GM20000 (cell line): ENCODE measurements at places on chromosomes 16 and 17.

GRCh38 chr17:75829747-75830146 lies 14.5 kb downstream of the UNC13D start:
- DNase-seq, result no peak

GRCh38 chr17:14793237-14793636 lies 471.9 kb downstream of the PMP22 start:
- DNase-seq, result no peak

- DNase-seq, result peak; percentile 88
Measured at GRCh38 chr16:53435066-53435688, 906 bp downstream of the RBL2 start.

GRCh38 chr17:55576996-55577586 lies 65.8 kb upstream of the SMIM36 start:
- DNase-seq, result peak; percentile 38

- no peak for DNase-seq
Measured at GRCh38 chr17:43732958-43733357, 25.6 kb downstream of the SOST start.

DNA sequence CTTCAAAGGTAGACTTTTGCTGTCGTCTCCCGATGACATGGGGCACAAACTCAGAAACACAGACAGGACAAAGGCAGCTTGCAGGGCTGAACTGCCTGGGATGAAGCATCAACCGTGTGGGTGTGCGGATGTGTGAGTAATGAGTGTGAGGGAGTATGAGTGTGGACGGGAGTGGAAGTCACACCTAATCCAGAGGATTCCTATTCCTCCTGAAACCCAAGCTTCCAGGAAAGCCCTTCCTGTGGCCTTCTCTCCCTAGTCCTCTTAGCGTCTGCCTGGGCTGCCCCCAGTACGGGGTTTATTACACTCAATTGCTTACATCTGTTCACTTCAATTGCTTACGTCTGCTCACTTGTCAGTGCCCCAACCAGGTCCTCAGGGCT lies 2.3 kb upstream of the IL4R start:
- DNase-seq, result no peak

DNA sequence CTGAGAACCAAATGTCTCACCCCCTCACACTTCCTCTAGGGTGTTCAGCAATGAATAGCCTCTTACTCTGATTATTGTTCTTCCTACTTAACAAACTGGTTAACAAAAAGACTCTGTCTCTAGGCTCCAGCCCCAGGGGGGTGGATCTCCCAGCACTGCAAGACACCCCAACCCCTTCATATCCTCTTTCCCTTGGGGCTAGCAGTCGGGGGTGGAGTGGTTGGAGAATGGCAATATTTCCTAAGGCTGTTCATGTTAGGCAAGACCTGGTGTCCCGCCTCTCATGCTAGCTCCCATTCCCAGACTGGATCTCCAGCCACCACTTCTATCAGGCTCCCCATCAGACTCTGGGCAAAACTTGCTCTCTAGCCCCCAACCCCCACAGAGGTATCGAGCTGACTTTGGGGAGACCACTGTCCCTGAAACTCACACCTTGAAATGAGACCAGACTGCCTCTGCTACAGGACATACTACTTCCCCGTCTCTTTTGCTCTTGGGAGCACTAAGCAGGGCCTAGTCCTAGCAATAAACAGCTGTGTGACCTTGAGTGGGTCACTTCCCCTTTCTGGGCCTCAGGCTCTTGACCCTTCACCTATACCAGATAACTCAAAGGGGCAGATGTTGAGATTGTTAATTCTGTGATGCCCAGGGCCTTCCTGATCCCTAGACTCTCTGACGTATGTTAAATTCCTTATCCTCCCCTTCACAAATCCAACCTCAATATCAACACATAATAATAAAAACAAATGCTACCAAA lies 2.4 kb downstream of the SLC25A35 start:
- no peak for DNase-seq

DNA sequence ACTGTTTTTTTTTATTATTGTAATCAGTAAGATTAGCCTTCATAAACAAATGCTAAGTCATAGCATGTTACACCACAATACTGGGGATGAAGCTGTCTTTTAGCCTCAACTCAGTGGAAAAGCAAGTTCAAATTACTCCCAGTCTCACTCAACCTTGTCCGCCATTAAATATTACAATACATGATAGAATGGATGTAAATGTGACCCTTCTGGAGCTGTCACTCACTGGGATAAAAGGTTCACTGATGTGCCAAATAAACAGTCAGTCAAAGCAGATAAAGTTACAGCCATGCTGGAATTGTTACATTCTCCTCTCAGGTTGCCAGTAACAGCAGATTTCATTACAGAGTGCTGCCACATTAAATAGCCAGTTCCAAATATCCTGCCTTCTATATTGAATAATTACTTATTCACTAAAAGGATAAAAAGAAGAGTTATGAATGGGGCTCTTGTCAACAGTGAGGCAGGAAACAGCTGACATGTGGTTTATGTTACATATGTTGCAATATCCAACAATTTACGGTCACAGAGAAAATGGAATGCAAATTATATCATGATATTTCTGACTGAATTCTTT lies 53.4 kb downstream of the BRIP1 start:
- DNase-seq, result no peak

DNA sequence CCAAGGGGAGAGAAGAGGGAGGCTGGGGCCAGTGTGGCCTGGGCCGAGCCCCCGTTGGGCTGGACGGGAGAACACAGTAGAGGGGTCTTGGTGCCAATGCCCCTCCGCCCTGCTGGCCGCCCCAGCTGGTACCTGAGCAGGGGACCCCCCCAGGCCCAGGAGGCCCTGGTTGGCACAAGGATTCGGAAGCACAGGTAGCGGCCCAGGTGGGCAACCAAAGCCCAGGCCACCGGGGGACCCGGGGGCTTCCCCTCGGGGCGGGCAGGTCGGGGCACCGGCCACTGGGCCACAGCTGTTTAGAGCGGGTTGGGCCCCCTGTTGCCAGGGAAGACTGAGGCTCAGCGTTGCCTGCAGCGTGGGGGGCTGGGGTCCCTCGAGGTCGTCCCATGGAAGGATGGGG lies 28.2 kb upstream of the C1QTNF8 start:
- DNase-seq, result no peak

DNA sequence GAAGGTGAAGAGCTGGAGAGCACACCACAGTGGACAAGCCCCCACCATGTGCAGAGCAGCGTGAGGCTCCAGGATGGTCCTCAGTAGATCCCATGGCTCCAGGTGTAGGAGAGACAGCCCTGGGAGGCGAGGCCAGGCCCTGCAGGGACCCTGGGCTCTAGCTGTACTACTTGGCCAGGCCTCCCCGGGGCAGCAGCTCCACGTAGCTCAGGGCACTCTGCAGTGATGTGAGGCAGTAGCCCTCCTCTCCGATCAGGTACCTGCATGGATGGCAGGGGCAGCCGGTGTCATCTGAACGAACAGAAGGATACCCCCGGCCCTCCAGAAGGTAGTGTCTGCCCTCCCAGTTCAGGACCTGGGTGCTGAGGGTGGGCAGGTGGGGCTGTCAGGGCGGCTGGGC lies 6.2 kb upstream of the SPATA2L start:
- no peak for DNase-seq

DNA sequence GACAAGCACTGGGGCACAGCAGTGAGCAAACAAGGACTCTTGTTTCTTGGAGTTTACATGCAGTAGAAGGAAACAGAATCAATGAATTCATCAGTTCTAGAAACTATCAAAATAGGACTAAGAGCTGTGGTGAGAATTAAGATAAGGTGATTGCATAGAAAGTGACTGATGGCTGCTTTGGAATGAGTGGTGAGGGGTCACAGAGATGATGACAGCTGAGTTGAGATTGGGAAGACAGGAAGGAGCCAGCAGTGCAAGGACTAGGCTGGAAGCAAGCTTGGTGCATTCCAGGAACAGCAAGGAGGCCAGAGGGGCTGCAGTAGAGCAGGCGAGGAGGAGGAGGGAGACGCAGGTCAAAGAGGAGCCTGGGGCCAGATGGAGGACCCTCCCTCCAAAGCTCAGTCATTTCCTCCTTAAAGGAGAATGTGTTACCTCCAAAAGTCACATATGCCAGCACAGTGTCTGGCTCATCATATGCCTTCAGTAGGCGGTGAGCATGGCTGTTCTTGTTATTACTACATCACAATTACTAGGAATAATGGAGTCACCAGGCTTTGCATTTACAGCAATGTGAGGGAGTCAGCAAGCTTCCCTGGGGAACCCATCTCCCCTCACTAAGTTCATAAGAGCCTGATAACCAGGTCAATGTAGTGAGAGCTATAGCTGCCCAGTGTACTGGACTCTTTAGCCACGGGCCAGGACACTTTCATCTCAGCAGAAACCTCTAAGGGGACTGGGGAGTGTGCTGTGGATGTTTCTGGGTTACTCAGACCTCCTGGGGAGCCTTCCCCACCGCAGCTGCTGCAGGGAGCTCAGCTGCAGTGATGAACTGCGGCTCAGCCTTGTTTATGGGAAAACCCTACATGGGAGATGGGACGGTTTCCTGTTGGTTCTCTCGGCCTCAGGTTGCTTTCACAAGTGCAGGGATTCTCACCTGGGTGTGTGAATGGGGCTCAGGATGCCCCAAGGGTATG lies 157.2 kb downstream of the SEC14L1 start:
- no peak for DNase-seq

DNA sequence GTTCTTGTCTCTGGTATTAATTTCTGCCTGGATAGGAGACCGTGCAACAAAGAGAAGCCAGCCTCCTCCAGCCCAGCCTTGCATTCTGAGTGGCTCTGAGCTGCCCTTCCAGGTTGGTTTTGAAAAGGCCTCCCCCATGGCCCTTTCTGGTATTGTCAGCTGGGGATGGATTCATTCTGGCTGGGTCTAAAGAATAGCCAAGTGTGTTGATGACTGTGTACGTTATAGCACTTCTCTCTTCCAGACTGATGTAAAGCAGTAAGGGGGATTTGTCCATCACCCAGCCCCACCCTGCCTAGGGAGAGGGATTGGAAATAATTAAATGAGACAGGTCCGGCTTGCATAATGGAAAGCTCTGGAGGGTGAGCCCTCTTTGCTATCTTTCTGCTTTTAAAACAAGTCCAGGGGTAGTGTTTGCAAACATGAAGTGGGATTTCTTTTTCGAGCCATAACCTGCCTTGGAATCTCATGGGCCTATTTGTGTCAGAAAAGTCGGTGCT lies 146.4 kb downstream of the MSI2 start:
- DNase-seq, result no peak

DNA sequence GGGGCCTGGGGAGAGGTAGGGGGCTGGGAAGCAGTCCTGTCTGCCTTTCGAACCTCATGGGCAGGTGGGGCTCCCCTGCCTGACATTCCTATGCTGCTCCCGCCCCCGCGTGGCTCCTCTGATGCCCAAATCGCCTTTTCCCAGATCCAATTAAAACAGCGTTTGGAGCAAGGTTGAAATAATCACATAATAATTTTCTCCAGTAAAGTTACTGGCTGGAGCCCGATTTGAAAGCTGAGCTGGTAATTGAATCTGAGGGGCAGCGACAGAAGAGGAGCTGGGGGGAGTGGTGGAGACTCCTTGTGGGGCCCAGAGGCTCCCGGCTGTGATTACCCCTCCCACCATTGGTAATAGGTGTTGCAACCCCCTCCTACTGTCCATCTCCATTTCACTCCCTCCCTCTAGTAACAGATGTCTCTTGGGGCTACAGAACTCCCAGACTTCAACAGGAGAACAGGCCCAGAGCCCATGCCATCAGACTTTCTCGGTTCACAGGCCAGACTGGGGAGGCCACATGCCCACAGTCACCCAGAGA lies 38.9 kb upstream of the C1QL1 start:
- no peak for DNase-seq
